ENCODE measurements at places on chromosomes 2 and 18.
A peak's percentile ranks its signal among the peaks of the same experiment; 100 is the strongest.

- no peak for DNase-seq
These were observed 366.7 kb upstream of the DLGAP1 start for GRCh38 chr18:4821801-4822200.

DNA sequence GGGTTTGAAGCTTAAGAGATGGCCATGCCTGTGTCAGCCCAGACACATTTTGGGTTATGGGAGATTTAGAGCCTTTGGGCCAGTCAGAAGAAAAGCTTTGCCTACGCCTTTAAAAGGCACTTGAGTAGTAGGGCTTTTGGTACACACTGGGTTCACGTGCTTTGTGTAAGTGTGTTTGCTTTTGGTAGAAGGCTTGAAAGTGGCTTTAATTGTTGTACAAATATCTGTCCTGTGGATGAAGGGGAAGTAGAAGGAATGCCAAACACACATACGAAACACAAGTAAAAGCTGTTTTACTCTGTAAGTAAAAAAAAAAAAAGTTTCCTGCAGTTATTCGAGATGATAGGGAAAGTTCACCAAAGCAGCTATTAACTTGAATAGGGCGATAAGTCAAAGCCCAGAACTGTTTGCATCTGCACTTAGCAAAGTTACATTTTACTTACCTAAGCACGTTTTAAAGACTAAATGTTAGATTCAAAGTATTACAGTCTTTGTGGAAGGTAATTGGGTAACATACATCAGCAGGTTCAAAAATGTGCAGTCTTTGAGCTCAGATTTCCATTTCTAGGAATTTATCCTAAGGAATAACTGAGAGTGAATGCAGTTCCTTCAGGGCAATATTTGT is 75.4 kb downstream of the STK25 start:
- DNase-seq: no peak

DNA sequence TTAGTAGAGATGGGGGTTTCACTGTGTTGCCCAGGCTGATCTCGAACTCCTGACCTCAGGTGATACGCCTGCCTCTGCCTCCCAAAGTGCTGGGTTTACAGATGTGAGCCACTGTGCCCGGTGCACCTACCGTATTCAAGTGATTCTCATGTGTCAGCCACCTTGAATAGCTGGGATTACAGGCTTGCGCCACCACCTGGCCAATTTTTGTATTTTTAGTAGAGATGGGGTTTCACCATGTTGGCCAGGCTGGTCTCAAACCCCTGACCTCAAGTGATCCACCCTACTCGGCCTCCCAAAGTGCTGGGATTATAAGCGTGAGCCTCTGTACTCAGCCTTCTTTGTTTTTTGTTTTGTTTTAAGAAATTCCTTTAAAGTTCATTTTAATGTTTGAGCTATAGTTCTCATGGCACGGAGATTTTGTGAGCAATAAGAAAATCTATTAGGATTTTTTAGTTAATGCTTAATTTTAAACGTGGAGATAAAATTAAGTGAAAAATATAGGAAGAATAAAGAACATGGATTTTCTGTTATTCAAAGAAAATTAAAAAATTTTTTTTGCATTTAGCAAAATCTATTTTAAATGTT is 242.6 kb downstream of the PHLPP1 start:
- peak; percentile 60 for DNase-seq

DNA sequence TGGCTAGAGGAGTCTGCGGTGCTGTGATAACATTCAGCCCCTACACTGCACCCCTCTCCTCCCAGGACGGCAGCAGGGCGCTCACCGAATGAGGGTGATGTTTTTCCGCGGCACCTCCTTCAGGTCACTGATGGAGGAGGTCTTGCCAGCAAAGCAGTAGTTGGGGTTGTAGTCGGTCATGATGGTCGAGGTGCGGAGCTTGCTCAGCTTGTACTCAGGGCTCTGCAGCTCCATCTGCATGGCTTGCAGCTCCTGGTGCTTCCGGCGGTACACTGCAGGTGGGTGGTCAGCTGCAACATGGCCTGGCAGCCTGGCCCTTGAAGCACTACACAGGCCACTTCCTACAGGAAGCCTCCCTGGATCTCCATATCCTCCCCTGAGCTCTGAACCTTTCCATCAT is 108.0 kb downstream of the CLIP4 start:
- no peak for DNase-seq

DNA sequence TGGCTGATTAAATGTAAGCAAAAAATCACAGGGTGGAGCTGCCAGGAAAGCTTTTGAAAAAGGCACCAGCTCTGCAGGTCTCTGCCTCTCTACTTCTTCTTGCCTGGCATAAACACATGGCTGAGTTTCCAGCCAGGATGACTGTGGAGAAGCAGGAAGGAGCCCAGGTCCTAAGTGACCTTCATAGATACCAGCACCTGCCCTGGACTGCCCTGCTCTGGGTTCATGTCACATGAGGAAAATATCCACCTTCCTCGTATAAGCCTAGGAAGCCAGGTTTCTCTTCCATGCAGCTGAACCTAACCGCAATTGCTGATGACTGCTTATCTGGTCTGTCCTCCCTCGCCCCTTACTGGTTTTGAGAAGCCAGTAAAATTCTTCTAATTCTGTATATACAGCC is 47.8 kb upstream of the CREB1 start:
- no peak for DNase-seq

DNA sequence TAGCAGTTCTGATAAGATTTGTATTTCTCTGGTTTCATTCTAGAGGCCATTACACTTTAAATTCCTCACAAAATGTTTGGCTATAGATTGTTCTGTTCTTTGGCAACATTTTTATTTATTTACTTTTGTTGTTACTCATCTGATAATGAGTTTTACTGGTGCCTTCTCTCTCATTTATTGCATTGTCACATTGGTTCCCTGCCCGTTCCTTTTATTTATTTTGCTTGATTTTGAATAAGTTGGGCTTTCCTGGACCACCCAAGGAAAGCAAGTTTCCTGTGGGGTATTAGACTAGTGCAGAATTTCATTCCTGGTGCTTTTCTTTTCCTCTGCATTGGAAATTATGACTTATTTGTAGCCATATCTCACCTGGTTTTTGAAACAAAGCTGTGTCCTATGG is 232.0 kb downstream of the SOCS6 start:
- no peak for DNase-seq

GRCh38 chr2:25165992-25166875 is 2.1 kb downstream of the POMC start:
- DNase-seq: no peak
